CD8-positive, alpha-beta memory T cell (primary cell): ENCODE measurements at places on chromosomes 7 and 10. TPM values are rescaled to one million over a fixed set of nuclear protein-coding genes. Genes with fewer than 3 reads are reported as not detected.

The ARHGEF35 gene
- 5.3 TPM for total RNA-seq

The HEPACAM2 gene
- total RNA-seq, result not detected

The NEUROD6 gene
- total RNA-seq, result not detected

The RNF148 gene
- total RNA-seq, result not detected

The UPK3BL2 gene
- 7.7 TPM for total RNA-seq

The UTF1 gene
- not detected for total RNA-seq

The H2BK1 gene
- total RNA-seq, result 0.57 TPM

The AKR1C3 gene
- not detected for total RNA-seq

The GPR26 gene
- total RNA-seq, result not detected

The CYP2E1 gene
- total RNA-seq, result 0.40 TPM

The BTBD16 gene
- not detected for total RNA-seq

The TECPR1 gene
- total RNA-seq, result 33.7 TPM

The AKR1C8 gene
- total RNA-seq, result not detected

The PTPN12 gene
- 12.5 TPM for total RNA-seq

The TRIM73 gene
- 3.6 TPM for total RNA-seq

The AZGP1 gene
- not detected for total RNA-seq

The FAM24A gene
- not detected for total RNA-seq

The CYP26C1 gene
- not detected for total RNA-seq

The TMEM176B gene
- total RNA-seq, result 0.27 TPM

The PIK3CG gene
- total RNA-seq, result 25.3 TPM

The CHST15 gene
- total RNA-seq, result 0.18 TPM

The ALOX5 gene
- 0.77 TPM for total RNA-seq

The CAV1 gene
- 2.5 TPM for total RNA-seq
